ENCODE measurements at places on chromosomes 13 and 19.
A peak's percentile ranks its signal among the peaks of the same experiment; 100 is the strongest.

DNA sequence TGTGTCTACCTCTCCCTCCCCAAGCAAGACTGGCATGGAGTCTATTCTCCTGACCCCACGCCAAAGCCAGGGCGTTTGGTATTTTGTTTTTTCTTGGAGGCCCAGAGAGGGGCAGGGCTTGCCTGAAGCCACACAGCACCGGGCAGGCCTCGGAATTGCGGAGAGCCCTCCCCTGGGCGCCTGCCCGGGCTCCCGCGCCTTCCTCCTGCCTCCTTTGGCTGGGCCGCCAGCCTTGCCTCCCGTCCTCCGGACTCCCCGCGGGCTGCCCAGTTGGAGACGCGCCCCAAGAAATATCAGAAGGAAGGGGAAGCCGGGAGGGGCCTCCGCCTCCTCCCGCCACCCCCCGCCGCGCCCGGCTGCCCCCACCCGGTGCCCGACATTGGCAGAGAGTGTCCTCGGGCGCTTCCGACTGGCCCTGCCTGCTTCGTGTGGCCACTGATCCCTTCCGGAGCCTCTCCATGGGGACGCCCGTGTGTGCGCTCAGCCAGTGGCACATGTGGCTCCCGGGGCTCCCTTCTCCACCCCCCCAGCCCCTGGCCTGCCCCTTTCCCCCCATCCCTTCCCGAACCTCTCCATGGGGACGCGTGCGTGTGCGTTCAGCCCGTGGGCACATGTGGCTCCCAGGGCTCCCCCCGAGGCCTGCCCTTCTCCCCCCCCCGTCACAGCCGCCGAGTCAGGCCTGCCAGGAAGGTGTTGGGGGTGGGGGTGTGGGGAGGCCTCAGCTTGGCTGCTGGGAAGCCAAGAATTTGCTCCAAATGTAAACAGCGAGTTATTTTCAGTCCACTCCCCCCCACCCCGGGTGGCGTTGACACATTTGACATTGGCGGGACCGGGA, 37.3 kb downstream of the NFIC start:
- DNase-seq = no peak

DNA sequence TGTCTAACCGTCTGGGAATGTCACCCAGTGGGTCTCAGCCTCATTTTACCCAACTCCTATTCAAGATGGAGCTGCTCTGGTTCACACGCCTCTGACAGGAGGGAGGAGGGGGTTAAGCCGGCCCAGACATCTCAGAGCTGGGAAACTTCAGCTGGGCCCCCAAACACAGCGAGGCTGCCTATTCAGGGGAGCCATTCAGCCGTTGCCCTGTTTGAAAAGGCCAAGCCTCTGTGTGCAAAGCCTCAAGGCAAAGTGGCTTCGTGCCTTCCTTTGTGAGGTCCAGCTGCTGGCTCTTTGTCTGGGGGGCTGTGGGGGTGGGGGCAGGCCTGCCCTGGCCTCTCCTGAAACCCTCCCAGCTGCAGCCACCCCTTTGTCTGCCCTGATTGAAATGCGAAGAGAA, 147.4 kb downstream of the PTPRS start:
- DNase-seq = no peak

DNA sequence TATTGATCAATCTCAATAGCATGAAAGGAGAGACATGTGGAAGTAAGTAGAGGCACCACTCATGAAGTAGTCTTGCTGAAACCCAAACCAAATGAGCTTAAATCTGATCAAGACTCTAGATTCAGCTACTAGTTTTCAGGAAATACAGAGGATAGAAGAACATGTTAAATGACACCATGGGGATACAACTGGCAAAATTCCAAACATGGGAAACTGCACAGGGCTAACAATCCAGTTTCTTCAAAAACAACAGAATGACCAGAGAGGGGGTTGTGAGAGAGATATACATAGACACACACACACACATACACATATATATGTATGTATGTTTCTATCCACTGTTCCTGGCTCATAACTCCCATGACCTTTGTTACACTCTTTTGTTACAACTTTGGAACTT, 44.8 kb downstream of the MRPL57 start:
- no peak for DNase-seq

- DNase-seq = no peak
Observed at GRCh38 chr19:3129112-3129511, 6.7 kb upstream of the GNA15 start.

DNA sequence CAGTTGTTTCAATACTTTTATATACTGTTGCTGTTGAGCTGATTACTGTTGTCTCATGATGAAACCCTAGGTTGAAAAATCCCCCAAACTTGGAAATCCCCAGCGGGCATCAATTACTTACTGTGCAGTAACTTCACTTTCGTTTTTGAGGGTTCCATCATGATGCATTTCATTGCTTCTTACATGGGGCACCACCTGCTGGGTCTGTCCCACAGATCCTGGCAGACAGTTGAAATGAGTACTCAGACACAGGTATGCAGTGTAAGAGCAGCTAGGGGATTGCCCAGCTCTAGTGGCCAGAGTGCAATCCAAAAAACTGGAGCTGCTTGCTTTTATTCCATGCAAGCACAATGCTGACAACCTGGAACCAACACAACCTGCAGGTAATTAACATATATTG, 132.5 kb upstream of the ZNF91 start:
- DNase-seq = no peak

DNA sequence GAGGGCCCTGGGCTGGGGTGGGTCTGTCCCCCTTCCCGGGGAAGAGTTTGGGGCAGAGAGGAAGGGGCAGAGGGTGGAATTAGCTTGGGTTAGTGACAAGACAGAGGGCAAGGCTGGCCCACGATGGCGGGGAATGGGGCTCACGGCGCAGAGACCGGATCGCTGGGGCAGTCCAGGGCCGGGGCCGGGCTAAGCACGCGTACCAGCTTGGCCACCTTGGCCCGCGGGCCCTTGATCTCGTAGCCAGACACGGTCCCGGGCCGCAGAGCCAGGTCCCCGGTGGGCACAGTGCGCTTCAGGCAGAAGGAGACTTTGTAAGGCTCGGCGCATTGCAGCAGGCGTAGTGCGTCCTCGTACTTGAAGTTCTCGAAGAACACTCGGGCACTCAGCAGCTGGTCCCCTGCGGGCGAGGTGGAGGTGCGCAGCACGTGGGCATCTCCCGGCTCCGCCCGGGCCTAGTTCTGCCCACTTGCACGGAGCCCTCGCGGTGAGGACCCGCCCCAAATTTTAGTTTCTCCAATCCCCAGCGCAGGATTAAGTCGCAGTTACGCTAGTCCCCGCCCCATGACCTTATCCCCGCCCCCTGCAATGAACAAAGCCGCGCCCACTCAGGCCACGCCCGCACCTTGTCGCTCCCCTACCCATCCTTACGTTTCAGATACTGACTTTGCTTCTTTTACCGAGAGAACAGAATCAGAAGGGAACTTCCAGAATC, 8.6 kb upstream of the HIPK4 start:
- DNase-seq = peak; percentile 44

- no peak for DNase-seq
Observed at GRCh38 chr19:41796901-41797300, 514 bp downstream of the CEACAM3 start.

DNA sequence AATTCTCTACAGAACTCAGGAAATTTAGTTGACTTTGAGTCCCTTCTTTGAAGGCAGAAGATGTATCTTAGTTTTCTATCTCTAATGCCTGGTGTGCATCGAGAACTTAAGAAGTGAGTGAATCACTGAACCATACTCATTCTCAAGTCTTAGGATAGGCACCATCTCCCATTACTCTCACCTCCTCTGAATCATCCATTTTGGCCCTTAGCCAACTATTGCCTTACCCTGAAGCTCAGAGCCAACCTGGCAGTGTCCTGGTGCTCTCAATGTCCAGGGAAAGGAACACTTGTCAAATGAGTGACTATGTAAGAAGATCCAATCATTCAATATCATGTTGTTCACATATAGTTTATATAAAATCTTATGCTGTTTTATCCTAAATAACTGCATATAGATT, 146.6 kb downstream of the RGCC start:
- DNase-seq = no peak

- DNase-seq = peak; percentile 55
Observed at GRCh38 chr13:21668732-21669275, 2.1 kb upstream of the FGF9 start.

DNA sequence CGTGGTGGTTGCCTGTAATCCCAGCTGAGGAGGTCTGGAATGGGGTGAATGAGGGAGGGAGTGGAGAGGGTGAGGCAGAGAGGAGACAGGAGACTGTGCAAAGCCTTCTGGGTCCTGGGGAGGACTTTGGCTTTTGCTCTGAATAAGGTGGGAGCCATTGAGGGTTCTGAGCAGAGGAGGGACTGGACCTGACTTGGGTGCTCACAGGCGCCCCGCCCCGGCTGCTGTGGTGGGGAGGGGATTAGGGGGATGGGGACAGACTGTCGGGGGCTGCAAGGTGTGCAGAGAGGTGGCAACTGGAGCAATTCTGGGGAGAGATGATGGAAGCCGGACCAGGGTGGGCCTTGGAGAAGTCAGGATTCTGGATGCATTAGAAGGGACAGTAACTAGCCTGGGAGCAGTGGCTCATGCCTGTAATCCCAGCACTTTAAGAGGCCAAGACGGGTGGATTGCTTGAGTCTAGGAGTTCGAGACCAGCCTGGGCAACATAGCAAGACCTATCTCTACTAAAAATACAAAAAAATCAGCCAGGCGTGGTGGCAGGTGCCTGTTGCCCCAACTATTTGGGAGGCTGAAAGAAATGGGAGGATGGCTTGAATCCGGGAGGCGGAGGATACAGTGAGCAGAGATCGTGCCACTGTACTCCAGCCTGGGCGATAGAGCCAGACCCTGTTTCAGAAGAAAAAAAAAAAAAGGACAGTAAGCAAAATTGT, 16.1 kb upstream of the NANOS3 start:
- no peak for DNase-seq

DNA sequence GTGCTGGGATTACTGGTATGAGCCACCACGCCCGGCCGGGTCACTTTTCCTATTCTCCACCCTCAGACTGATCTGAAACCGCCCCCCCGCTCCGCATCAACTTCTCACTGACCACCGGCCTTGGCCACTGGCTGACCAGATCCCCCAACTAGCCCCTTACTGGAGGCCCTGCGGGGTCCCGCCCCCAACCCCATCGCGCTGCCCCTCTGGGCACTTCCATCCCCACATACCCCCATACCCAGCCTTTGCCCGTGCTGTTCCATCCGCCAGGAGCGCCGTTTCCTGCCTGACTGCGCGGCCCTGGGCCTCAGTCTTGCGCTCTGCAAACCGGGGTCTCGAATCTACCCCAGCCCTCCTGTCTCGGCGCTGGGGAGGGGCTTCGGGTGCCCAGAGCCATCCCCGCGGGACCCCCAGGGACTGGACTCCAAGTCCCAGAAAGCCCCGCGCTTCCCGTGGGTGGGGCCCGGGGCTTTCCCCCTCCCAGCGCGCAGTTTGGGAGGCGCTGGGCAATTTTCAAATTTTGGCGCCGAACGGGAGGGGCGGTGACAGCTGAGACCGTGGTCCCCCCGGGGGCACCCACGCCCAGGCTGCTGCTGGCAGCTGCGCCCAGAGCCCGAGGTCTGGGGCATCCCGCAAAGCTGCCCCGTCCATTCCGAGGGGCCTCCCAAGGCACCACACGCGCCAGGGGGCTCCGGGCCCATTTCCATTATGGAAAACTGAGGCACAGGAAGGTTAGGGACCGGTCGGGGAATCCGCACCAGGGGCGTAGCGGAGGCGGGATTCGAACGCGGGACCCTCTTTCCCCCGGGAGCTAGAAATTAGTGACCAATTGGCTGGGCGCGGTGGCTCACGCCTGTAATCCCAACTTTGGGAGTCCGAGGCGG, 5.2 kb upstream of the LMNB2 start:
- DNase-seq = peak; percentile 18

- DNase-seq = no peak
Observed at GRCh38 chr13:26022538-26023292, 29.1 kb downstream of the SHISA2 start.

- DNase-seq = no peak
Observed at GRCh38 chr13:70729369-70729768, 621.1 kb upstream of the KLHL1 start.

DNA sequence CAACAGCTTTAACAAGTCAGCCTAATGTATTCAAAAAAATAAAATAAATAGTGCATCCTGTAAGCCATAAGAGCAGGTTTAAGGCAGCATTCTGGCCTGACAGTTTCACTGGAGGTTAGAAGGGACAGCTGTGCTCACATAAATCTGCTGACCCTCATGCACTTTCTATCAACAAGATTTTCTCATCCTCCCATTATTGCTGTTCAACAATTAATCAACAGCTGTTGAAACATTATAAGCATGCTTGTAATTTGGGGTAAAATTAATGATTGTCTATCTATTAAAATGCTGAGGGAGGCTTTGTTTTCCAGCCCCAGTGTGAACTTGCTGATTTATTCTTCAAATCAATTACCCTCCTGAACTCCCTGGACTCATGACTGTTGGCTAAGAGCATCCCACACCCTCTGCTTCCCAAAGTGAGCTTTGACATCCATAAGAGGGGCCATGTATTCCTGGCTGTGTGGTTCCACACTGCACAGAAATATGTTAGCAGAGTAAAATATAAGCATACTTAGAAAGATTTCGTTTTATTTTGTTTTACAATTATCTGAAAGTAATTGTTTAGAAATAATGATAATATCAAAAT, 492.4 kb downstream of the EFNB2 start:
- DNase-seq = no peak

DNA sequence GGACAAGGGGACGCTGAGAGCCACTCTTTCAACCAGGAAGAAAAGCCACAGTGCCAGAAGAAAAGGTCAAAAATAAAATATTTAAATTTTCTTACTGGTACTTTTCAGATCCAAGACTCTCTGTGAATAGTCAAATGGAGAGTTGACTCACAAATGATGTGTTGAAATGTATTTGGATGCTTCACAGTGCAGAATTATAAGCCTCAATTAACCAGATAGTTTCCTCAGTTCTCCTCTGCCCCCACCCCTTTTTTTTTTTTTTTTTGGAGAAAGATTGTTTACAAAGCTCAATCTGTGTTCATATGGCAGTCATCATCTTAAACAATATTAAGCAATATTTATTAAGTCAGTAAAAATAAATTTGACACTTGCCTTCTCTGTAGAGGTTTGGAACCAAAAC, 470.8 kb downstream of the FGF9 start:
- no peak for DNase-seq

GRCh38 chr13:41177616-41178015, 16.8 kb downstream of the KBTBD7 start:
- no peak for DNase-seq

DNA sequence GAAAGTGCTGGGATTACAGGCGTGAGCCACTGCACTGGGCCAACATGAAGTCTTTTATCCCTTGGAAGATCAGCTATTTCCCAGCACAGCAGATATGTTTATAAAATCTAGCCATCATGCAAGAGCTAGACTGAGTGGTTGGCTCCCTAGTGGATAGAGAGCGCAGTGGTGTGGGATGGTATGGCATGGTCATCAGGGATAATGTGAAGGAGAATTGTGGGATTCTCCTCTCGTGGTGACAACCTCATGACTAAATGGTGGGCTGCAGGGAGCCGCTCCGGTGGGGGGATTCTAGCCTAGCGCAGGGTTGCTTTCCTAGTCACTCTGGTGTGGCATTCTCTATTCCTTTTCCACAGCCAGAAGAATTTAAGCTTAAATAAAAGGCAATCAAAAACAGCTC, 43.3 kb upstream of the GPI start:
- DNase-seq = no peak

DNA sequence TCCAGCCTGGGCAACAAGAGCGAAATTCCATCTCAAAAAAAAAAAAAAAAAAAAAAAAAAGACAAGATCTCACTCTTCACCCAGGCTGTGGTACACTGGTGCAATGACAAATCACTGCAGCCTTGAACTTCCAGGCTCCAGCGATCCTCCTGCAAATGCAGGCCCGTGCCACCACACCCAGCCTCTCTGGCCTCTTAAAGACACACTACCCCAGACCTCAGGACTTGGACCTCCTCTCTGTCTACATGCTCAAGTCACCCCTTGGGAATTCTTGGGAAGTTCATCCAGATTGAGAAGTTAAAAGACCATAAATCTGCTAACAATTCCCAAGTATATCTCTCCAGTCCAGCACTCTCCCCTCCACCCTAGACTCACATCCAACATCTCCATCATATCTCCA, 10.6 kb upstream of the HIPK4 start:
- no peak for DNase-seq

Measured in NCI-H526 (cell line).